ENCODE measurements at places on chromosomes 16 and 17.
A peak's percentile ranks its signal among the peaks of the same experiment; 100 is the strongest.

DNA sequence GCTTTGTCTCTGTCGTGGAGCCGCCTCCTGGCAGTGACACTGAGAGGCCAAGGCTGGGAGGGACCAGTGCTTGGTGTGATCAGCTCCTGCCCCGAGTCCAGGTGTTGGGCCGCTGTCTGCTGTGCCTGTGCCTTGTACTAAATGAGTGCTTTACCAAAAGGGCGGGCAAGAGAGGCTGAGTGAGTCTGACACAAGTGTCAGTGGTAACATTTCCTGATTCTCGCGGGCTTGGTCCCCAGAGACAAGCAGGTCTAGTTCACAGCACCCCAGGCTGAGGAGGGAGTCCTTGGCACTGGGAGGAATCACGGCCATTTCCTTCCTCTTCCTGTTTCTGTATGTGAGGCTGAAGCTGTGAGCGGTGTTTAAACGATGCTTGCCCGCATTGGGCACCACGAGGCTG lies 30.2 kb downstream of the PLD6 start:
- no peak for DNase-seq

DNA sequence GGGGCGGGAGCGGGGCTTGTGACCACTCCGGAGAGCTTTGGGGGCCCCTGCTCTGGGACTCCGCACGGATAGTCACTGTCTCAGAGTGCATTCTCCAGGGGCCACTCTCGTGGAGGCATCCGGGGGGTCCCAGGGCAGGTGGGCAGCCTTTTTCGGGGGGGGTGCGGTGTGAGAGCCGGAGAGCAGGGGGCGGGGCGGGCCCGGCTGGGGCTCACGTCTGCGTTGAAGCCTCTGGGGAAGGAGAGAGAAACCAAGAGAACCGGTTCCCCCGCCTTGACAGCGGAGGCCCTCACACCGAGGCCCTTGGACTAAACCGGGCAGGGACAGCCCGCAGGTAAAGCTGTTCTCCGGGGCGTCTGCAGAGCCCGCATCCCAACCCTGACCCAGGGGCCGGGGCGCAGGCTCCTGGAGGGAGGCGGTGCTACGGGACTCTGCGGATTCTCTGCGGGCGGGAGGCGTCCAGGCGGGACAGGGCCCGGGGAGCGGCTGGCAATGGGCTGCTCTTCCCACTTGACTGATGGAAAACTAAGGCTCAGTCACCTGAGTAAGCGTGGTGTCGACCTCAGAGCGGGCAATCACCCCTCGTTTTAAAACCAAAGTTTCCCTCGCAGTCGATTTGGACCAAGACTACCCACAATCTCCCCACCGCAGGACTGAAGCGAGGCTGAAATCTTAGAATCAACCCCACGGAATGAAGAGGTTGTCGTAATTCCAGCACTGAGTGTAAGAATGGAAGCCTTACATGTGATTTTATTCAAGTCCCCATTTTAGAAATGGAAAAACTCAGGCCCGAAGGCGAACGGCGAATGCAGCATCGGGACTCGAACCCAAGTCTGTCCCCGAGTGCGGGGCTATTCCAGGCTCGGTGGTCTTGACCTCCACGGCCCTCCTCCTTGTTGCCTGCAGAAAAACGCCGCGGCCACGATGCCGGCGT lies 49.6 kb upstream of the AMZ2 start:
- peak; percentile 37 for DNase-seq

DNA sequence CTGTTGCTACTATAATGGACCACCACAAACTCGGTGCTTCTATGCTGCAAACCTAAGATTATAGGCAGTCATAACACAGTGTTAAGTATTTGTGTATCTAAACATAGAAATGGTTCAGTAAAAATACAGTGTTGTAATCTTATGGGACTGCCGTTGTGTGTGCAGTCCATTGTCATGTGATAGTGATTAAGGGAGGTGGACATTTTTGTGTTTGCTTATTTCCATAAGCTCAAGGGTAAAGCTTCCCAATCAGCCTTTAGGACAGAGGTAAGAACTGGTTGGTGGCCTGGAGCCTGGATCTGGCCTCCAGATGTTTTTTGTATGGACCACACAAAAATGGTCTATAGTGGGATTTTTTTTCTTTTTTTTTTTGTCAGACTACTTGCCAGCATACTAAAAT lies 29.9 kb downstream of the WWOX start:
- no peak for DNase-seq

DNA sequence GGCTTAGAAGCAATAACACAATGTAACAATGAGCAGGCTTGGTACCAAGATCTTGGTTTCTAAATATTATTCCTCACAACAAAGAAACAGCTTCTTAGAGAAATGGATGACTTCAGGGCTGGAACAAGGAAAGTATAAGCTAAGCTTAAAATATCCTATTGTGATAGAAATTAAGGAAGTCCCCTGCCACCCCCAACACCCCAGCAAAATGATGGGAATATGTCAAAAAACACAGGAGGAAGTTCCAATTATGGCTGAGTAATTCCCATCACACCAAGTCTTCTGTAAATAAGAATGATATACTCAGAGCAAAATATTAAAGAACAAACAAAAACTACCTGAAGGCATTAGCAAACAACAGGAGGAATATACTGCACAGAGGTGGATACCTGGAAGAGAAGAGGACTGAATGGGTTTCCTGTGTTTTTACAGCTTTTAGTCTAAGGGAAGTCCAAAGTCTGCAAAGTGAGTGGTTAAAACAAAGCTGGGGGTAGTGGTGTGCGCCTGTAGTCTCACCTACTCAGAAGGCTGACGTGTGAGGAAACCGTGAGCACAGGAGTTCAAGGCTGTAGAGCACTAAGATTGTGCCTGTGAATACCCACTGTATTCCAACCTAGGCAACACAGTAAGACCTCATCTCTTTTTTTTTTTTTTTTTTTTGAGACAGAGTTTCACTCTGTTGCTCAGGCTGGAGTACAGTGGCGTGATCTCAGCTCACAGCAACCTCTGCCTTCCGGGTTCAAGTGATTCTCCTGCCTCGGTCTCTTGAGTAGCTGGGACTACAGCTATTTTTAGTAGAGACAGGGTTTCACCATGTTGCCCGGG lies 17.1 kb upstream of the ATP6V0A1 start:
- no peak for DNase-seq

DNA sequence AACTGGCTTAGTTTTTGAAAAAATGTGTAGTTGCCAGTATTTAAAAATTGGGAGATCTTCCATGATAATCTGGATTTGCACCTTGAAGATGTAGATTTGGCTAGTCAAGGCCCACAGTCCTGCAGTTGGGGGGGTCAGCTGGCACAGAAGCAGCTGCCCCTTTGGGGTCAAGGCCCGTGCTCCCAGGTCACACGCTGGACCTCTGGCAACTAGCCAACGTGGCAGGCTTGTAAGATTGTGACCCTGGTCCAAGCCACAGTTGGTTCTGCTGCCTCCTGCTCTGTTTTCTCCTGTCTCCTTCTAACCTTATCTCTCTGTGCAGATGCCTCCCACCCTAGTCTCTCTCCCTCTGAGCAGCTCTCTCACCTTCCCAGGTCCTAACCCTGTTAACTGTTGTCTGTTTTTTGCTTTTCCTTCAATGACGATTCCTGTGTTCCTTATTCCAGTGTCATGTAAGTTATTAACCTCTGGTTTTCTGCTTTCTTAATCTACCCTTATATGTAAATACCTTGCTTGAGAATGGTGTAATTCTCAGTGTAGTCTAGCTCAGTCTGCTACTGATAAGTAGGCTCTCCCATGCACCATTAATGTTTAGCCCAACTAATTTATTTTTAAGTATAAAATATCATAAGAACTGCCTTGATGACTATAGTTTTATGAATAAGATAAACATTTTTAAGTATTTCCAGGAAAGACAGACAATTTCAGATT lies 27.9 kb downstream of the CLEC16A start:
- DNase-seq = no peak

DNA sequence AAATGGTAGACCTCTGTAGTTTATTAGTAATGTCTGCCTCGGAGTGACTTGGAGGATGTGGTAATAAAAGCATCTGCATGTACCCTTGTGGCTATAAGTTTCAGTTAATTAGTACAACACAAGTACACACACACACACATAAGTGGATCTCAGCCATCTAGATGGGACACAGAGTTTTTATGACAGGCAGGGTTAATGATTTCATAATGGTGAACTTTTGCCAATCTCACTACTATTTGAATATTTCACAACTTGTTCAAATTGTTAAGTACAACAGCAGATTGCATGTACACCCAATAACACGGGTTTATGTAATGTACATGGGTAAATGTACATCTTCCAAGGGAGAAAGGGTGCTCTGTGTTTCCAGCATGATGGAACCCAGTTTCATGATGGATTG lies 511.3 kb upstream of the HSBP1 start:
- no peak for DNase-seq

DNA sequence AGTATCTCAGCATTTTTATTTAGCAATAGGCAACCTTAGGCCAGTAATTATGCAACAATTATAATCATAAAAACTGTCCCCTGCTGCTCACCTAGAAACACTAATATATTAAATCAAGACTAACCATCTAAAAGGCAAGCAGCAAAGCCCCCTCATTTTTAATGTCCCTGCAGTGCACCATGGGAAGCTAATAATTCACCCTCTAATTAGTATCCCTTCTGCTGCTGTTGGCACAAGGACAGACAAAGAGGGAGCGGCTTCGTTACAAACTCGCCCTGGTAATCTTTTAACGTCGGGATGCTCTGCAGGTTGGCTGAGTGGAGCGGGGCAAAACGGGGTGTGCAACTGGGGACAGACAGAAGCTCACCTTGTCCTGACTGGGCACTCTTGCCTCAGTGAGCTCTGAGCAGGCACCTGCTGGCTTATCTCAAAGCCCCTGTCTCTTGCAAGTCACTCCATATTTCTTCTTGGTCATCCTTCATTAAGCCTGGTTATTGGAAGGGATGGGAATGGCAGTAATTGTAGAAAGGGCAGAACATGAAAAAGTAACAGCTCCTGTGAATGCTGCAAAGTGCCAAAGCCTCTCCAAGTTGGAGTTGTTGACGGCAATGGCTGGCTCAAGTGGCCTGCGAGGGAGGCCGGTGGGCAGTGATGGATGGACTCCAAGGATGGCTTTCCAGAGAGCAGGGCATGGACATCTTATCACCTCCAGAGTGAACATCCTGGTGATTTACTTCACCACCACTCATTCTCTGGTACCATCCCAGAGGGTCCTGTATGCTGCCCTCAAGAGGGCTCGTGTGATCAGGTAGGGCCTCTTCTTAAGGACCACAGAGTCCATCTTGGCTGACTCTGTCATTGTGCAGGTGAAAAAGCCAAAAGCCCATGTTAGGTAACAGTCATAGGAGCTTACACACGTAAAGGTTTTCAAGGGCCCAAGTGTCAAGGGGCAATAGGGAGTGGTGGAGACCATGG lies 219.6 kb upstream of the N4BP1 start:
- DNase-seq = no peak

- no peak for DNase-seq
Observed at GRCh38 chr16:59144326-59144725, 410.2 kb upstream of the GOT2 start.

DNA sequence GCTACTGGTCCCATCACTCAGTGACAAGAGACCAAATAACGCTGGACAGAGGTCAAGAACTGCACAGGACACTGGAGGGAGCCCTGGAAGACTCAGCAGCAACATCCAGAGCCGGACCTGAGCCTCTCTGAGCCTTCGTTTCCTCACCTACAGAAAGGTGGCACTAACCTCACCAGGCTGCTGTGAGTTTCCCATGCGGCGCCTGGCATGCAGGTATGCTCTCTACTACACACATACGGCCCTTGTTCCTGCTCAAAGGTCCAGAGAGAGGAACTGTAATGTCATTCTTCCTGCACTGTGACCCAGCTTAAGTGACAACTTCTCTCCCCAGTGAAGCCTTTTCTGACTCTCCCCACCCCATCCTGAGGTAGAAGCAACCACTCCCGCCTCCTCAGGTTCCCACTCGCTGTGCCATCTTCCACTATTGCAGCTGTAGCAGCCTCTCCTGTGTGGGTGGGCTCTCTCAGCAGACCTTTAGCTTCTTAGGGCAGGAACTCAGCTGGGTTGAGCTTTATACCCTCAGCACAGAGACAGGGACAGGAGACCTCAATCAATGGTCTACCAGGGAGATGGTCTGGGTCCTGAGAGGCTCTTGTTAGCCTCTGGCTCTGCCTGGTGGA lies 43.9 kb upstream of the SREBF1 start:
- DNase-seq = no peak

- no peak for DNase-seq
Observed at GRCh38 chr16:11412965-11413887, 68.0 kb downstream of the RMI2 start.

DNA sequence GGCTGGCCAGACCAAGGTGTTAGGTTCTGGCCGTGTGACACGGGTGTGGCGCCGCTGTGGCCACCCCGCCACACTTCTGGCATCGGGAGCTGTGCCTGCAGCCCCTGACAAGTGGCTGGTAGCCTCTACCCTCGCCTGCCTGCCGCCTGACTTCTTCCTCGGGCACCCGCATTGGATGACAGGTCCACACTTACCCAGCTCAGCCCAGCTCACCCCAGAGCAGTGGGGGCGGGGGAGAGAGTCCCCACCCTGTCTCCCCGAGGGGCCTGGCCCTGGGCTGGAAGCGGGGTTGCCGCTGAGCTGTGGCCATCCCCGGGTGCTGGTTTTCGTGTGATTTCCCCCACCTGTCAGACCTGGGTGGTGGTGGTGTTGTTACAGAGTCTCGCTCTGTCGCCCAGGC lies 53.9 kb upstream of the ACSF3 start:
- no peak for DNase-seq

GRCh38 chr17:79944821-79945391 lies 90.8 kb downstream of the TBC1D16 start:
- no peak for DNase-seq

All from activated naive CD4-positive, alpha-beta T cell treated with anti-CD3 and anti-CD28 coated beads, Interleukin-2, amount 50 U/mL, for 16 hours (primary cell).